Tibial nerve (tissue), 4 donors: ENCODE measurements at places on chromosomes 16 and 17.

GRCh38 chr17:18008496-18009268, 30.3 kb downstream of the ATPAF2 start:
- no peak for DNase-seq

- no peak for DNase-seq
These were observed 27.4 kb downstream of the CEP95 start for GRCh38 chr17:64534187-64534586.

DNA sequence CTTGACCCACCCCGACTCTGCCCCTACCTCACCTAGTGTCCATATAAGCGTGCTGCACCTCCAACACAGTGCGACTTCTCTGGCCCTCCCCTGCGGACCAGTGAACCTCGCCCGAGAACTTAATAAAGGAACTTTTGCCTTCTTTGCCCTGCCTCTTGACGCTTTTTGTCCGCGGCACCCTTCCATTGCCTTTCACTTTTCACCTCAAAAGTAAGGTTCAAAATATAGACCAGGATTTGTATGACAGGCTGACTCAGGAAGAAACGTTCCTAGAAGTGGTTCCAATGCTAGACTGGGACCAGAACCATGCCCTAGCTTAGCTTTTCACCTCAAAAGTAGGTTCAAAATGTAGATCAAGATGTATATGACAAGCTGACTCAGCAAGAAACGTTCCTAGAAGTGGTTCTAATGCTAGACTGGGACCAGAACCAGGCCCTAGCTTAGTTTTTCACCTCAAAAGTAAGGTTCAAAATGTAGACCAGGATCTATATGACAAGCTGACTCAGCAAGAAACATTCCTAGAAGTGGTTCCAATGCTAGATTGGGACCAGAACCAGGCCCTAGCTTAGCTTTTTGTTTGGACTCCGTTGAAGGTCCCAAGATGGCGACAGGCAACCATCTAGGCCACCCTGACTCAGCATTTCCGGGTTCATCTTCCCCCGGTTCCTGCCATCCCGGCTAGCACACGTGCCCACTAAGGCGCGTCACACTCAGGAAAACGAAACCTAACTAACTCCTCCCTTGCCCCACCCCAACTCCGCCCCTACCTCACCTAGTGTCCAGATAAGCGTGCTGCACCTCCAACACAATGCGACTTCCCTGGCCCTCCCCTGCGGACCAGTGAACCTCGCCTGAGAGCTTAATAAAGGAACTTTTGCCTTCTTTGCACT, 51.0 kb upstream of the TMEM97 start:
- DNase-seq: no peak

- DNase-seq: no peak
These were observed 775 bp downstream of the CYTH1 start for GRCh38 chr17:78781104-78781892.

DNA sequence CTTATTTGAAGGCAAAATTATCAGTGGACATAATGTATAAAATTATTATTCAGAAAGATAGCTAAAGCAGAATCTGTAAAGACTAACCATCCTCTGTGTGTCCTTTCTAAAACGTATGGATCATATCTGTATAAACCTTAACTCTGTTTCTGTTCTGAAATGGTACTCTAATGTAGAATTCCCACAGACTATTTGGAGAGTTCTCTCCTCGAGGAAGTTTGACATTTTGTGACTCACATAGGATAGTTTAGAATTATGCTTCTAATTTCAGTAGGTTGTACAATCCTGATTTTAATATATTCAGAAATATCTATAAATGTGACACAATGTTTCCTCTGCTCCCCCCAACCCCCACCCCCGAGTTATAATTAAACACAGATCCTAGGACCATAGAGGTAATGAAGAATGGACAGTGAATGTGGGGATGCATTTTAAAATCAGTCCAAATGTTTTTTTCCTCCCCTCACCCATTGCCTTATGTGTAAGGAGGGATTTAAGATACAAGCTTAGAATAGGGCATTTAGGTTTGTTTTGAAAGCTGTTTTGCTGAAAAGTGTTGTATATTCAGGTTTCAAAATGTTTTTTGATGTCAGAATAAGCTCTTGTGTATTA, 66.8 kb downstream of the BCAS3 start:
- no peak for DNase-seq

GRCh38 chr16:12750554-12750918, 53.2 kb downstream of the CPPED1 start:
- DNase-seq: no peak

DNA sequence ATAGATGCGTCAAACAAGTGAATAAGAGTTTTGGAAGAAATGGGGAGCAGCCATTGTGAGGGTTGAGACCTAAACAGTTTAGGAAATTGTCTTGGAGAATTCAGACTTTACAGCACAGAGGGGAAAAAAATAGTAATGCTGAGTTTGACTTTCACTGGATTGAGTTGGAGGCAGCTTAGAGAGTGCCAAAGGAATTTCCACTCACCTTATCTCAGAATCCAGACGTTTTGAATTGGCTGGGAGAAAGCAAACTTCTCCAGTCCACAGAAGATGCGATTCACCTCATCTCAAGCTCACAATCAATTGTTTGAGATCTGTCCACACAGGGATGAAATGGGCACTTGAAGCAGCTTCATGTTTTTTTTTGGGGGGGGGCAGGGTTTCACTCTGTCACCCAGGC, 663.5 kb upstream of the SALL1 start:
- no peak for DNase-seq

DNA sequence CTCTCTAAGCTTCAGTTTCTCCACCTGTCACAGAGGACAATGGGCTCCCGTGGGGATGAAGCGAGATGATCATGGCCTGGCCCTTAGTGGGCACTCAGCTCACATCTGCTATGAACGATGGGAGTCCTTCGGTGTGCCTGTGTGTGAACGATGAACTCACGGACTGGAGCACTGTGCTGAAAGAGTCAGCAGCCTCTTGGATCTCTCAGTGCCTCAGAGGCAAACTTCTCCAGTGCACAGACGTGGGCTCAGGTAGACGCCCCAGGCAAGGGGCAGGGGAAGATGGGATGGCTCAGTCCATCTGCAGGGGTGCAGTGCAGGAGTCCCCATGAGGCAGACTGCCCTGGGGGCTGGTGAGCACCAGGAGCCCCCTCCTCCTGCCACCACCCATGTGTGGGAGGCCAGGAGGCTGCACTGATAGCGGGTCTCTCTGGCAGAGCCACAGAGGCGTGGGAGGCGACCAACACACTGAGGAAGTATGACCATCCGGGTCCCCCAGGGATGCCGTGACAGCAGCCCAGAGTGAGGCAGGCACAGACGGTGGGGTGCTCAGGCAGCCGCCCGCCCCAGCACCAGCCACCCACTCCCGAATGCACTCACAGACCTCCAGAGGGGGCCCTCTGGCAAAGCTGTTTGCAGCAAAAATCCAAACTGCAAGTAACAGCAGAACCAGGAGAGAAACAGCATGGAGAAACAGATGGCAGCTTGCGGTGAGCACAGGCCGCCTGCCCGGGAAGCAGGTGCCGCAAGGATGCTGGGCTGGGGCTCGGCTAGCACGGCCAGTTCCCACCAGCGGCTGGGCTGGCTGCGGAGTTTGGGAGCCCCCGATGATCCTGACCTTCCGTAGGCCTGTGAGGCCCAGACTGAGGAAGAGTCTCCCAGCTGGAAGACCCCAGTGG, 82.7 kb downstream of the RPH3AL start:
- DNase-seq: no peak

GRCh38 chr17:49402706-49403105, 12.0 kb downstream of the PHB1 start:
- DNase-seq: no peak

- no peak for DNase-seq
These were observed 34.3 kb downstream of the STAT5B start for GRCh38 chr17:42241871-42242270.

- DNase-seq: peak; percentile 73
These were observed 5.4 kb downstream of the LRRC75A start for GRCh38 chr17:16486373-16487250.

GRCh38 chr17:47145351-47145750, 43.7 kb downstream of the CDC27 start:
- no peak for DNase-seq

DNA sequence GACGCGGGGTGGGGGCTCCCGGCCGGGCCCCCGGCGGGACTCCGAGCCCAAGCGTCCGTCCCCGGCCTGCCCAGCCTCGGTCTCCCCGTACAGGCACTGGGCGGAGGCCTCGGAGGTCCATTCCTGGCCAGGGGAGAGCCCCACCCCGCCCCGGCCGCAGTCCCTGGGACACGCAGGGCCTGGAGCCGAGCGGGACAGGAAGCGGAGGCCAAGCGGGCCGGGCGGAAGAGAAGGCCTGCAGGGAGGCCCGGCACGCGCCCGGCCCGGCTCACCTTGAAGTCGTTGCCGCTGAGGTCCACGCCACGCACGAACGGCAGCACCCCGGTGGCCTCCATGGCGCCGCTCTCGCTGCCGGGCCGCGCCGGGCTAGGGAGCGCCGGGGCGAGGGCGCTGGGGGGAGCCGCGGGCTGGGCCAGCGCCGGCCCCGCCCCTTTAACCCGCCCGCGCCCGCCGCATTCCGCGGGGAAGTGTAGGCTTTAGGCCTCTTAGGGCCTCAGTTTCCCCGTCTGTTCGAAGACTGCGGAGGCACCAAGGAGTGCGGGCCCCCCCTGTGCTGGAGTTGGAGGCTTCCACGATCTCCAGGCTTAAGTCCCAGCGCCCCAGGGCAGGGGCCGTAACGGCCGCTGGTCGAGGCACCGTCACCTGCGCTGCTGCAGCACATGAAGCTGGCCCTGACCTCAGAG, at the start of gene FLII:
TSS of gene FLII (minus strand) at position 383 of the 683 bp plus-strand sequence. CDS start at position 335, 48 bp downstream.
- DNase-seq: peak; percentile 22

- no peak for DNase-seq
These were observed 28.3 kb downstream of the ZNF276 start for GRCh38 chr16:89749637-89750036.

DNA sequence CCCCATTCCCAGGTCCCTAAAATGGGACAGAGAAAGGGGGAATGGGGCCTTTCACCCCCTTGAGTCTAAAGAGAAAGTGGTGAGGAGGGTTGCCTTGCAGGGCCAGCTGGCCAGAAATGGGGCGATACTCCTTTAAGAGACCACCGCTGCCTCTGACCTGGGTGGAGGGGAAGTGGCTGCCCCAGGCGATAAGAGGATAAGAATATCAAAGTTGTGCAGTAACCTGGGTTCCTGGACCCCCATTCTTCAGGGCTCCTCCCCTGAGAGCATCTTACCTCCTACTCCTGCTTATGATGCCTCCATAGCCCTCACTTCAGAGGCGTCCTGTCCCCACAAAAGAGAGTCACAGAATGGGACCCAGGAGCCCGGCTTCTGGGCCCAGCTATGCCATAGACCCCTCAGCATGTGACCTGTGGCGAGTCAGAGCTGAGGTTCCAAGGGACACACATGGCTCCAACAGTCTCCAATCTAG, 5.2 kb upstream of the TSPOAP1 start:
- DNase-seq: no peak

GRCh38 chr16:5447734-5448133, 350.1 kb upstream of the EEF2KMT start:
- no peak for DNase-seq

GRCh38 chr16:68281368-68282063, 17.2 kb downstream of the SLC7A6 start:
- no peak for DNase-seq

GRCh38 chr17:16417896-16418684, 2.7 kb downstream of the TRPV2 start:
- no peak for DNase-seq

DNA sequence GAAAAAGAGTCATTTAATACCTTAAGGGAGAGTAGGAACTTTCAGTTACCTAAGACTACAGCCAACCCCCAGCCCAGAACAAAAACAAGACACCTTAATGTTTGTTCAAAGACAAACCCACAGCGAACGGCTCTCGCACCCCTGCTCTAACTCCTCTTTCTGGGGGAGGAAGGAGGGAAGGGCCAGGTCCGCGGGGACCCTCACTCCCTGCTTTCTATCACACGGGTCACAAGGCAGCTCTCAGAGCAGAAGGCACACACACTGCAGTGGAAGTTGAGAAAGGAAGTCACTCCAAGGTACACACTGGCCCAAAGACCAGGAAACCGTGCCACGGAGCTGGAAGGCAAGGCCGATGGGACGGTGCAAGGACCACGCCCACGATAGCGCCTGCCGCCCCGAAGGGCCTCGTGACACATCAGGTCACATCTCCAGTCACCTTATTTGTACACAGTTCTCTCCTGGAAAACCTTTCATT, 10.0 kb downstream of the LITAFD start:
- DNase-seq: peak; percentile 13
